A172 (cell line): ENCODE measurements at places on chromosomes 3 and 15. TPM values are rescaled to one million over a fixed set of nuclear protein-coding genes. Genes with fewer than 3 reads are reported as not detected.

TRIM71 gene
- under 0.01 and 0.05 TPM in 2 replicates for total RNA-seq

LARP6 gene
- 45.4 and 63.4 TPM in 2 replicates for total RNA-seq

GABRR3 gene
- total RNA-seq: not detected in 2 replicates

PEX11A gene
- 6.3 and 7.2 TPM in 2 replicates for total RNA-seq

TMEM115 gene
- 57.3 and 58.9 TPM in 2 replicates for total RNA-seq

KIF15 gene
- total RNA-seq: 19.4 and 23.4 TPM in 2 replicates

DAZL gene
- total RNA-seq: not detected in 2 replicates

ADAMTS9 gene
- total RNA-seq: 0.50 and 0.90 TPM in 2 replicates

TERC gene
- 145 and 302 TPM in 2 replicates for total RNA-seq

TNFSF10 gene
- 0.46 and 0.79 TPM in 2 replicates for total RNA-seq

IL5RA gene
- not detected in 2 replicates for total RNA-seq

FHIT gene
- 0.10 and 1.3 TPM in 2 replicates for total RNA-seq

ZNF660 gene
- not detected in 2 replicates for total RNA-seq

PCLAF gene
- 173 and 180 TPM in 2 replicates for total RNA-seq

VIPR1 gene
- total RNA-seq: not detected in 2 replicates

AADACL2 gene
- total RNA-seq: not detected in 2 replicates

SLC24A5 gene
- total RNA-seq: not detected in 2 replicates

ZBTB20 gene
- total RNA-seq: 7.5 and 13.0 TPM in 2 replicates

ADAMTS7 gene
- 6.0 and 12.2 TPM in 2 replicates for total RNA-seq

GRCh38 chr3:41746215-41746614, 215.7 kb downstream of the ULK4 start:
- no peak for DNase-seq

DNA sequence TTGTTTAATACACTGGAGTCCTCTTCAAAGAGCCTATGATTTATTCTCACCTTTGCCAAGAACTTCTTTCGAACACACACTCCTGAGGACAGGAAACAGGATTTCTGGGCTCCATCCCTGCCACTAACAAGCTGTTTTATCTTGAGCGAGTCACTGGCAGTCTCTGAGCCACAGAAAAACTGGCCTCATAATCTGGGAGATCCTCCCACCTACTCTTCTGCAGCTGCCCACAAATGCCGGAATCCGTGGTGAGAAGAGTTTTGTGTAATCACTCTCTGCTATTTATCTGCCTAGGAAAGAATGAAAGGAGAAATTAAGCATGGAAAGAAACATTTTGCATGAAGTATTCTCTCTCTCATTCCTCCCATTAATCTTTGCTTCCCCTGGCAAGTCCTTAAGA, 172.0 kb upstream of the TRIM42 start:
- no peak for DNase-seq

- DNase-seq: no peak
These were observed 6.8 kb downstream of the SERPINI1 start for GRCh38 chr3:167742338-167742737.

DNA sequence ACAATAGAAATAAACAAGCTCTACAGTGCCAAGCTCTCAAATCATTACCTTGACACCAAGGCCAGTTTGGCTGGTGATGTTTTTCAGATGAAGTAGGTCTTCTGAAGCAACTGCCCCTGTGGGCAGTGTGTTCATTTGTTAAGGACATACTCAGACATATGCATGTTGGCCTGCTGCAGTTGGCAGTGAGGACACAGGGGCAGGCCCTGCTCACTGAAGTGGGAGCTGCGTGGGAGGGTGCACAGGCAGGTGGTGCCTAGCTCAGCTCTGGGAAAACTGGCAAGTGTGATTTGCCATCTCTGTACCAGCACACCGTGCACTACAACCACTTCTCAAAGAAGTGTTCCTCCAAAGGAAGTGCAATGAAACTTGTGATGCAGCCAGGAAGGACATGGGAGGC, 28.5 kb upstream of the SNRK start:
- DNase-seq: no peak

DNA sequence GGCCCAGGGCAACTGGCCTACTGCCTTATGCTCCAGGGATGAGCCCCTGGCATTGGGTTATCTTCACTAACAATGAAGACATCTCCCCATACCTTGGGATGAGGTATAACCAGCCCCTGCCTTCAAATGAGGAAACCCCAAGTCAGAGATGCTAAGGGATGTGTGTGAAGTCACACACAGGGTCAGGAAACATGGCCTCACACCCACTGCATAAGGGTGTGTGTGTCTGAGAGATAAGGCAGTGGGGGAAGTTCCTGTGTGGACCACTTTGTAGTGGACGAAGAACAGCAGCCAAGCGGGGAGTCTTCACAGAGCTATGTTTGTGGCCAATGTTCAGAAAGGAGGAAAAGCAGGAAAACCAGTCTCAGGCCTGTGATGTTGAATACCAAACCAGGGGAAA, 10.5 kb downstream of the ELP6 start:
- no peak for DNase-seq

GRCh38 chr3:124277144-124277890, 285.4 kb upstream of the ROPN1 start:
- no peak for DNase-seq

DNA sequence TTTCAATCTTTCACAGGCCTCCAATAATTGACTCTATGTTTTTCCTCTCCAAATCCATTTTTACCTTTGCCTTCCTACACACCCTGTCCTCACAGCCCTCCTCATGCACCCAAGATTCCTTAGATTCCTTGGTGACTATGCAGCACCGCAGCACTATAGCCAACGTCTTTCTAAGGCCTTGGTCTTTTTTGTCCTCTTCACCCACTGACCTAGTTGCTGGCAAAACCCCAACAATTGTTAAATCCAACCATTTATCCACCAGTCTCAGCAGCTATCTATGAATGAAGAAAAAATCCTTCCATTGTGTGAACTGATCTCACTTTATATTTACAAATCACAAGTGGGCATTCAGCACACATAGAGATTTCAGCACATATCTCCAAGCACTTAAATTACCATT, 203.9 kb downstream of the VGLL3 start:
- peak; percentile 40 for DNase-seq

DNA sequence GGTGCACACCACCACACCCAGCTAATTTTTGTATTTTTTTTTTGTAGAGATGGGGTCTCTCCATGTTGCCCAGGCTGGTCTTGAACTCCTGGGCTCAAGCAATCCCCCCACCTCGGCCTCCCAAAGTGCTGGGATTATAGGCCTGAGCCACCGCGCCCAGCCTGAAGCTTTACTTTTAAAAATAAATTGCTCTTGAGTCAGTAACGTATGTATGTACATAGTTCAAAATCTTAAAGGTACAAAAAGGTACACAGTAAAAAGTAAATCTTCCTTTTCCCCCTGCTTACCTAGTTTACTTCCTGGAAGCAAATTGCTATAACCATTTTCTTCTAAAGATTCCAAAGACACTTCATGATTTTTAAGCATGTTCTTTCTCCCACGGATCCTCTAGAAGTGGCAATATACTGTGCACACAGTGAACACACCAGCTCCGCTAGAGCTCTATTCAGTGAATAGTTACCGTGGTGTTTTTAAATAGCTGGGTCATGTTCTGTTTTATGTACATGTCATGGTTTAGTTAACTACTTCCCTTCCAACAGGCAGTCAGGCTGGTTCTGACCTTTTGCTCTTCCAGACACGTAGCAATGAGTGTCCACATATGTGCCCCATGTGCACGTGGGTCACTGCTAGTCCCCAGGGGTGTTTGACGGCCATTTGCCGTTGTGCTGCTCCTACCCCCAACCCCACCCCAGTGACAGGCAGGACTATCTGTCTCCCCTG, 82.1 kb downstream of the EEFSEC start:
- no peak for DNase-seq

GRCh38 chr3:108406661-108407206, 103.7 kb downstream of the MYH15 start:
- DNase-seq: peak; percentile 80

DNA sequence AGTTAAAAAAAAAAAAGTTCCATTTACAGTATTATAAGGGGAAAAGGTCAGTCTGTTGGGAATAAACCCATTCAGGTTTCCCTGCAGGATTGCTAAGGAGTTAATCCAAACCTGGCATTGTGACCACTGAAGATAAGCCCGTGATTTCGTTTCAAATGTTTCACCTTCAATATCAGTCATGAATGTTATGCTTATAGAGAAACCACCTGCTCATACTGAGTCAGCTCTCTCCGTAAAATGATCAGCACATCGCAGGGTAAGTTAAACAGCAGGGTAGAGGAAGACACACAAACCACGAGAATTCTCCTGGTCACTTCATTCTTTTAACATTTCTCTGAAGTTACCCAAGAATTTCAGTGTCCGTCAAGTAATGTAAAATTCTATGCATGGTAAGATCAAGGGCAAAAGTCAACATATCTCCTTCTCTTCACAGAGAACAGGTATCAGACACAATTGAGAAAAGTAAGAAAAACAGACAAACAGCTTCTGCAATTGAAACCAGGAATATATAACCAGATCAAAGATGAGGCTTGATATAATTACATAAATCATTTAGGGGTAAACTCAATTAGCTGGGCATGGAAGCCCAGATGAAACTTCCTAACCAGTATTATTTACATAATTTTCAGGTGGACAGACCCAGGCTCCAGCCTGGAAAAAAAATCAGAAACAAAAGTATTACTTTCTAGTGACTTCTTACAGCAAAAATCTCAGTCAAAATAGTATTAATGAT, 67.6 kb upstream of the ARHGEF3 start:
- DNase-seq: peak; percentile 41

GRCh38 chr3:161838021-161838420, 341.4 kb downstream of the OTOL1 start:
- no peak for DNase-seq

- no peak for DNase-seq
These were observed 230.7 kb upstream of the TMC3 start for GRCh38 chr15:81604713-81605112.

DNA sequence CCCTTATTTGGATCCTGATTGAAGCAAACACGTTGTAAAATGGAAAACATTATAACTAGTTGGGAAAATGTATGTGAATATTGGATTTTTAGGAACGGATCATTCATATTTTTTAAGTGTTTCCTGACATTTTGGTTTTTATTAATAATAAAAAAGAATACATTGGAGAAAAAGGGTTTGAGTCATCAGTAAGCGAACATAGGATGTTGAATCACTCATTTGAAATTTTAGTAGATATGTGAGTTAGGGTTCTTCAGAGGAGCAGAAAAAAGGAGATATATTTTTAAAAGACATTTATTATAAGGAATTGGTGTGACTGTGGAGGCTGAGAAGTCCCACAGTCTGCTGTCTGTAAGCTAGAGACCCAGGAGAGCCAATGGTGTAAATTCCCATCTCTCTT, 258.5 kb downstream of the PTPRG start:
- DNase-seq: no peak

GRCh38 chr15:38620851-38621594, 56.4 kb upstream of the RASGRP1 start:
- no peak for DNase-seq

GRCh38 chr15:22844421-22845288, 6.2 kb downstream of the NIPA2 start:
- DNase-seq: no peak

DNA sequence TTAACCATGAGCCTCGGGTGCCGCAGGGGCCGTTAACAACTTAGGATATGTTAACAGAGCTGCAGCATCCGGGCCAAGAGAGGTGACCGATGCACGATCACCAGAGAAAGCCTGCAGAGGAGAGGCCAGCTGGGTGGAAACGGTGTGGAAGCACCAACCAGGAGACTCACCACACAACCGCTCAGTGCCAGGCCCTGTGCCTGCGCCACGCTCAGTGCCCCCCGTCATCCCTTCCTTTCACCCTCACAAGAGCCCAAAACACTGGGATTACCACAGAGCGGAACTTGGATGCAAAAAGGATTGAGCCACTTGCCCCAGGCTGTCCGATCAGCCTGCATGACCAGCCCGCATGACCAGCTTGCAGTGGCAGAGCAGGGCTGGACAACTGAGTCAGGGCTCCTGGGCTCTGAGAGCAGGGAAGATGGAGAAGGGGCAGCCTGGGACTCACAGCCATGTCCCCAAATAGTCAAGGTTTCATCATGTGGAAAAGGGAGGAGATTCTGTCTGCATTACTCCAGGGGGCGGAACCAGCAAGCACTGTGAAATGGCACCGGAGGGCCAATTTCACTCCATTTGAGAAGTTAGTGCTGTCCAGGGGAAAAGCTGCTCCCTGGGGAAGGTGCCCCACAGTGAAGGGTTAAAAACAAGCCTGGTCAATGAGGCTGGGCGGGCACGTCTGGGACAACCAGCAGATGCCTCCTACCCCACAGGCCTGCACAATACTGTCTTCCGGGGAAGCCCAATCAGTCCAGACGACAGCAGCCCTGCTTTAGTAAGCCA, 156.8 kb downstream of the ATP10A start:
- DNase-seq: no peak

GRCh38 chr3:24663406-24663805, 168.8 kb upstream of the THRB start:
- no peak for DNase-seq

DNA sequence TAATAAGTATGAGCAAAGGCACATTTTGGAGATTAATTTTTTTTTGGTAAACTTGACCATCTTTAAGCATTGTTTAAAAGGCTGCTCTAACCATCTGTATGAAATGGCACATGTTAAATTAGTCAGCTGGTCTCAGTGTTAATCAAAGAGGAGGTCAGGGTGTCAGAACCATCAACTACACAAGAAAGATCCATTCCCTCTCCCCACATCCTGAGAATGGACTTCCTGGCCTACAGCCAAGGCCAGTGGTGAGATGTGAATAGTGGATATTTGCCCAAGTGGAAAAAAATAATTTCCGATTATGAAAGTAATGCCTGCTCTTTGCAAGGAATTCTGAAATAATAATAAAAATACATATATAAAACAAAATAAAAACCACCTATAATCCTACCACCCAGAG, 641.7 kb downstream of the NR2F2 start:
- no peak for DNase-seq
